Calu3 (cell line): ENCODE measurements at places on chromosomes 7 and 10. TPM values are rescaled to one million over a fixed set of nuclear protein-coding genes. Genes with fewer than 3 reads are reported as not detected.

Gene IQUB
- 0.21 and 0.42 TPM in 2 replicates for total RNA-seq

GRCh38 chr7:258476-259190 is 31.3 kb upstream of the FOXL3 start:
- no peak for DNase-seq

Gene CCT6A
- total RNA-seq, result 416 and 421 TPM in 2 replicates

Gene AKR1C4
- total RNA-seq, result 0.40 and 0.76 TPM in 2 replicates

- peak; percentile 36 for DNase-seq
Observed at GRCh38 chr10:119029613-119030420, at the start of gene NANOS1. Gene NANOS1, plus strand, starts transcription at chr10:119029714. Its CDS starts 88 bp downstream, at chr10:119029802.

Gene EGR2
- total RNA-seq, result 0.68 and 1.1 TPM in 2 replicates

Gene ZFAND2A
- 51.2 and 56.6 TPM in 2 replicates for total RNA-seq
